Pancreas (tissue), 10 donors: ENCODE measurements at places on chromosomes 2 and 18. TPM values are rescaled to one million over a fixed set of nuclear protein-coding genes. Genes with fewer than 3 reads are reported as not detected.

Gene PLCL1
- 0.91 TPM for total RNA-seq

Gene METTL8
- total RNA-seq = 9.0 TPM

Gene FLACC1
- 0.28 TPM for total RNA-seq

Gene CD207
- total RNA-seq = 0.24 TPM

Gene PSD4
- total RNA-seq = 22.9 TPM

Gene TUBA3E
- not detected for total RNA-seq

Gene CD28
- 0.28 TPM for total RNA-seq

Gene CCDC141
- total RNA-seq = 11.3 TPM

Gene CDKL4
- total RNA-seq = not detected

Gene TMEM169
- total RNA-seq = 0.55 TPM

Gene LYPD6
- total RNA-seq = 1.3 TPM

Gene DSC2
- 8.9 TPM for total RNA-seq

DNA sequence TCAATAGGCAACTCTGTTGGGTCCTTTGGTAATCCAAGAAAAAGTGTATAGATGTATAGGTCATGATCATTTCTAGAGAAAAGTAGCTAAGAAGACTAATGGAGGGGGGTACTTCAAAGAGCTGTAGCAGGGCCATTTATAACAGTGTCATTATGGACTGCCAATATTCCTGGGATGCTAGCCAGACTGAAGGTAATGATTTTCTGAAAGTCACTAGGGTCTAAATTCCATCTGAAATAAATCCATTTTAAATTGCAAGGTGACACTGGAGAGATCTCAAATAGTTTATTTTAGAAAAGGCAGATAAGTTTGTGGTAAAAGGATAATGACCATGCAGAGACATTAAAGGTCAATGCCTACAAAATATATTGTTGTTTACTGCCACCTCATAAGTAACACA, 4.5 kb upstream of the SPC25 start:
- DNase-seq = no peak

- DNase-seq = no peak
These were observed 79.9 kb downstream of the ZEB2 start for GRCh38 chr2:144439993-144440392.

GRCh38 chr2:66699793-66700676, 265.1 kb downstream of the MEIS1 start:
- DNase-seq = no peak

GRCh38 chr2:127082974-127083373, 24.0 kb downstream of the BIN1 start:
- no peak for DNase-seq

- no peak for DNase-seq
These were observed 339.8 kb upstream of the TCF4 start for GRCh38 chr18:55927831-55928230.

GRCh38 chr18:40984856-40985255, 970.2 kb upstream of the PIK3C3 start:
- DNase-seq = no peak

GRCh38 chr2:172888714-172889669, 153.3 kb downstream of the RAPGEF4 start:
- DNase-seq = no peak

DNA sequence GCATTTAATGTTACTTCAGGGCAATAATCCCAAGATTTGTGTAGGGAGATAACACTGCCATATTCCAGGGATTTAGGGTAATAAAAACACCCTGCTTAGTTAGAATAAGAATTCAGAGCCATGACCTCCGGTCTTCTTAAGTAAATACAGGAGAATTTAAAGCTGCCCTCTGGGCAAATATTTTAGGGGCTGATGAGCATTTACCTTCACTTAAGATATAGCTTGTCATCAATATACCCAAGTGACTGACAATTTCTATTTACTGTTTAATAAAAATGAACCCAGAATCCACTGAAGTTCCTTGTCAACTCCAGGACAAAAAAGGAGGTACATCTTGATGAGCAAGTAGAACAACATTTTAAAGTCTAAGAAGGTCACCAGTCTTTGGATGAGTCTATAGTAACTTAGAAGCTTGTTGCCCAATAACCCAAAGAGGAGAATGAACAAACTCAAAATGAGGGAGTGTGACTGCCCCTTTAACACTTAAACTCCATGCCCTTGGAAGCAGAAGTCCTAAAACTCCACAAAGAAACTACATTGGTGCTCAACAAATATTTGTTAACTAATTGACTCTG, 24.3 kb upstream of the IKZF2 start:
- no peak for DNase-seq

DNA sequence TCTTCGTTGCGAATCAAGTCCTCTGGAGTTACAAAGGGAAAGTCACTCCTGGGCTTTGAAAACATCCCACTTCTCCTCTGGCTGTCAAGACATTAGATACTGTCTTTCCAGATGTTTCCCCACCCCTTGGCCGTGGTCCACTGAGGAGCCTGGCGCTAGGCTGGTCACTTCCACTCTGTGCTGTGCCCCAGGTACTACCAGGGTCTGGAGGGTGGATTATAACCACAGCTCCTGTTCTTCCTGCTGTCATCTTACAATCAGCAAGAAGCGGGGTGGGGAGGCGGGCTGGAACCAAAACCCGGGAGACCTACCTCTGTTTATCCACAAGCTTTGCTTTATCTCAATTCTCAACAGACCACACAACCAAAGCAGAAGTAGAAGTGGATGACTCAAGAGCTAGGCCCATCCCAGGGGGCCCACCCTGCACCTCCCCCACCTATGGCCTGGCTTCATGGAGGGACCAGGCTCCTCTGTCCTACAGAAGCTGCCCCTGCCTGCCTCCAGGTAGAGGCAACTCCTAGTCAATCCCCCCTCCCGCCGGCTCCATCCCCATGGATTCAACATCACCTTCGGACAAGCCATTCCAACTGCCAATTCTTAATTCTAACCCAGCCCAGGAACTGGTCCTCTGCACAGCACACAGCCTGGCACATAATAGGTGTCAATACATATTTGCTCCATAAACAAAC, 17.8 kb downstream of the SMAD7 start:
- DNase-seq = no peak

- no peak for DNase-seq
These were observed 158.5 kb downstream of the CDCA7 start for GRCh38 chr2:173513107-173513727.

- no peak for DNase-seq
These were observed 173.7 kb downstream of the PTPRM start for GRCh38 chr18:7740821-7741220.

GRCh38 chr2:190090148-190090547, 27.6 kb upstream of the MSTN start:
- DNase-seq = no peak

DNA sequence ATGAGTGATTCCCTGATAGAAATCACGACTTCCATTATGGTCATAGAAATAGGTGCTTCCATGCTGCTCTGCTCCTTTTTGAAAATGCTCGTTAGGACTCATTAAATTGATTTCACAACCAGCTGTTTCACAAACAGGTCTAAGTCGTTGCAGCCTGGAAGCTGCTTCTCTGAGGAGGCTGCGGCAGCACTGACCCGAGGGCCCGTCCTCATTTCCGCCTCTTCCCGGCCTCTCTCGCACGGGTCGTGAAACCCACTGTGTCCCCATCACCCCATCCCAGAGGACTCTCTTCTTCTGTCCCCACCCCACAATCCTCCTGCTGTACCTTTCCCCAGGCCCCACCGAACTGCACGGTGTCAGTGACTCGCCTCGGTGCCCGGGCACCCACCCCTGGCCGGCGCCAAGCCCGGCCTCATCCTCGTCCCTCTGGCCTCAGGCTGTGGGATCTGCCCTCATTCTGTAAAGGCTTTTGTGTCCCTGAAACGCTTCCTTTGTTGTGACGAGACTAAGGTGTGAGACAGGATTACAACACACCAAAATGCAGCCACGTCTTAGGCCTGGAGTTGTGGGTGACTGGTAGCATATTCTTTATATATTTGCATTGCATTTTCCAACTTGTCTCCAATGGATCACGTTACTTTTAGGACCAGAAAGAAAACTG, 112.7 kb upstream of the CTDP1 start:
- DNase-seq = no peak

DNA sequence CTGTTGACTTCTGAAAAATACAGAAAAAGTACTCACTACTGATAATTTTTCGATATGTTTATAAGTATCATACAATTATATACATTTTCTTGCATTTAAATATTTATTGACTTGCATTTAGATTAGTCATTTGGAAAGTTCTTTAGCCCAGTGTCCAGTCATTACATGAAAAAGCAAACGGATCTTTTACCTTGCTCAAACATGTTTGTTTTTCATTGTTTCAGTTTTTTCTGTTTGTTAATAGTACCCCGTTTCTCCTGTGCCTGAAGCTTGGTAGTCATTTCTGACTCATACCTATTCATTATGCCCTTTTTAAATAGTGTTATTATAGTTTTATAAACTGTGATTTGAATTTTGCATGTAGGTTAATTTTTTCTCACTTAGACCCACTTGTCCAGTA, 28.1 kb downstream of the CEP192 start:
- no peak for DNase-seq

DNA sequence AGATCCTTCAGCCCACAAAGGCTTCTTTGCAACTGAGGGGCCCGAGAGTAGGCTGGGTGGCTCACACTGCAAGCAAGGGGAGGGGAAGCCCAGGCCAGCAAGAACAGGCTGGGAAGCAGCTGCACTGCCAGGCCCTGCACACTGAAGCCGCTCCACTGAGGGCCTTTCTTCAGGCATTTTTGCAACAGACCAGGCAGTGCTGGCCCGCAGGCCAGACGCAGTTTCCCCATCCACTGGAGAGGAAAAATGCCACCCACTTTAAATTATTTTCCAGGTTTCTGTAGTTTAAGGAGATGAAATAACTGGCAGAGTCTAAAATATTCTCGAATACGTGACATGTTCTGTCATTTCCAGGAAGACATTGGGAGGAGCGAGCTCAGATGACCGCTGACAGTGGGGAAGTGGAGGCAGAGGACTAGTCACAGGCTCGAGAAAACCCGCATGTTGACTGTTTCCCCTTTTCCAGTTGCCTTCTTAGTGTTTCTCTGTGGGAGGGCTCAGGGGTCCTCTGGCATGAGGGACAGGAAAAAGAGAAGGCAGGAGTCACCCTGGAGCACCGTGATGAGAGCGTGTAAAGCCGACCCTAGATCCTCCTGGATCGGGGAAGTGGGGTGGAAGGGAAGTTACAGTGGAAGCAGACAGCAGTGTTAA, 53.3 kb upstream of the B3GNT7 start:
- no peak for DNase-seq

DNA sequence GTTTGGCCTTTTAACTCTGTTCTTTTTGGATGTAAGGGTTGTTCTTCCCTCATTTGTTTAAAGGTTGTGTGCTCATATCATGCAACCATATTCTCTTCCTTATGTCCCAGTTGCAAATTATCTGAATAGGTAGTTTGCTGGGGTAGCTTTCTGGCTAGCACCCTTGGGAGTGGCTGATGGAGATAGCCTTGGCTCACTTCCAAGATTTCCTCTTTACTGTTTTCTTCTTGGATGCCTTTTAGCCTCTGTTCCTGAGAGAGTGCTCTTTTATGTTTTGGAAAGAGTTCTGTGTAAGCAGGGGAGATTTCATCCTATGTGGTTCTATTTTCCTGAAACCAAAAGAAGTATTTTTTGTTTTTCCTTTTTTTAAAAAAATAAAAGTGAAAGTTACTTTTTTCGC, 25.4 kb downstream of the USP14 start:
- no peak for DNase-seq

DNA sequence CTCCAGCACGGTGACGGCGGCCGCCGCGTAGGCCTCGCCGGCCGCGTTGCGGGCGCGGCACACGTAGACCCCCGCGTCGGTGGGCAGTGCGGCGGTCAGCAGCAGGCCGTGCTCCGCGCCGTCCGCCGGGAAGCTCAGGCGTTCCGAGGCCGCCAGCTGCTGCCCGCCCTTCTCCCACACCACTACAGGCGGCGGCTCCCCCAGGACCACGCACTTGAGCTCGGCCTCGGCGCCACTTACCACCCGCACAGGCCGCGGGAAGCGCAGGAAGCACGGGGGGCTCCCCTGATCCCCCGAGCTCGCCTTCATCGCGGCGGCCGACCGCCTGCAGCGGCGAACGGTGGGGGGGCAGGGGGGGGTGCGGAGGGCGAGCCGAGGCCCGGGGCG, 422 bp downstream of the OBSL1 start:
- no peak for DNase-seq

- DNase-seq = no peak
These were observed 277.2 kb upstream of the TMEFF2 start for GRCh38 chr2:192471982-192472381.

- no peak for DNase-seq
These were observed 86.8 kb upstream of the ST6GAL2 start for GRCh38 chr2:106972782-106973181.

DNA sequence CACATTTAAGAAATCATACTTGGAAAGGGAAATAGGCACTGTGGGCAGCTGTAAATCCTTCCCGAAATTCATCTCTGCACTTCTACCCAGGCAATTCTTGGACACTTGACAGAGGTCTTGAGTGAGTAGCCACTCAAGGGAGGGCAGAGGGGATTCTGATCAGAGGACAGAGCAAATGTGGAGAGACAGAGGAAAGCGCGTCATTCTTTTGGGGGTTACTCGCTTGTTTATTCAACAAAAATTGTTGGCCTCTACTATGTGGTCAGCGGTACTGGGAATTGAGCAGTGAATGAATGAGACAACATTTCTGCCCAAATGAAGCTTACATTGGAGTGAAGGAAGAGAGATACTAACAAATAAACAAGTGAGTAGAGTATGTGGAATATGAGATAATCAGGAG, 41.4 kb upstream of the YES1 start:
- DNase-seq = no peak

- no peak for DNase-seq
These were observed 21.7 kb downstream of the TET3 start for GRCh38 chr2:74006459-74006858.

DNA sequence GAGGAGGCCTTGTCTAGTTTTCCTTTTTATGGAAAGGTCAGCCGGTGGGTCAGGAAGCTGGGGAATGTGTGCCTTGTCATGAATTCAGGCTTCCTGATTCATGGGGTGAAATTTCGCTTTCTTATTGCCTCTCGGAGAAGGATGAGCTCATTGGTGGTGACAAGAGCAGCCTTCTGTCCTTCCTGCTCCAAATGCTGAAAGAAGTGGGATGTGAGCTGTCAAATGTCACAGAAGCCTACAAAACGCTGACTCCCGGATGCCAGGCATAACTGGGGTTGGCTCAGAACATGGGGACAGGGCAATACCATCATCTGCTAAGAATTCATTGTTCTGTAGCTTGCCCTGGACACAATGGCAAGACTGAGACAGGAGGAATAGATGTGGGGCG, 55.8 kb upstream of the FAM136A start:
- no peak for DNase-seq

DNA sequence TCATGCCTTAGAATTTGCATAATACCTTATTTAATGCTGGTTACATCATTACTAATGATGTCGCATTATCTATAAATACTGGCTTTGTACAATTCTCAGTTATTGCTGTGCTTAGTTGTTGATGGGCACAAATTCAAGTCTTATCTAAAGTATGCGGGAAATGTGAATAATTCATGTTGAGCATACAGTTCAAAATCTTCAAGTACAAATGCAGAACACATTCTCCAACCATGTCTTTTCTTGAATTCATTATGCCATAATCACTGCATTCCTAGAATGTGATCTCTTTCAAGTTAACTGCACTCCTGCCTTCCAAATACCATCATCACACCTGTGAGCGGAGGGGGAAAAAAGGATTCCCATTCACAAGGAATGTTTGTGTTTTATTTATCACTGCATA, 337.0 kb downstream of the MBD2 start:
- DNase-seq = no peak
